ENCODE measurements at places on chromosomes 5 and 9. TPM values are rescaled to one million over a fixed set of nuclear protein-coding genes. Genes with fewer than 3 reads are reported as not detected.
A peak's percentile ranks its signal among the peaks of the same experiment; 100 is the strongest.

- DNase-seq = no peak
These were observed 27.7 kb upstream of the GGTA1 start for GRCh38 chr9:121527371-121527770.

The CREBRF gene
- 3.4 TPM for total RNA-seq

GRCh38 chr5:93929131-93929530 lies 187.7 kb upstream of the POU5F2 start:
- no peak for DNase-seq

DNA sequence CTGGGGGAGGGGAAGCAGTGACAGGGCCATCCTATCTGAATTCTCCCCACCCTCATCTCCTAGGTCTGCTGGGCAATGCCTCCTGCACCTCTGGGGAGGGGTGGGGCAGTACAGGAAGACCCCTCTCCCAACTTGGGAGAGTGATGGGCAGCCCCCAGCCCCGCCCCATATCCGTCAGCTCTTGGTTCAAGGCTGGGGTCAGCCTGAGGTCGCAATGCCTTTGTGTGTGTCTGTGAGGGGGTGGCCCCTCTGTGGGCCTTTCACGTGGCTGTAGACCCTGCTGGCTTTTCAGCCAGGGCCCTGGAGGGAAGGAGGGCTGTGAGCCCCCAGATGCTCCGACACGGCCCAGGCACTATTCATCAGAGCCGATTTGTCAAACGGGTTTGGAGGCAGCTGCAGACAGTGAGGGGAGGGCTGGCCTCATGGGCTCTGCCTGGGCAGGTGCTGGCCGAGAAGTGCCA lies 49.5 kb upstream of the RNU6ATAC start:
- no peak for DNase-seq

The S1PR3 gene
- total RNA-seq = 13.1 TPM

The PPP2R2B gene
- total RNA-seq = 5.0 TPM

GRCh38 chr9:32406046-32406445 lies 21.6 kb downstream of the ACO1 start:
- DNase-seq = no peak

- no peak for DNase-seq
These were observed 67.4 kb downstream of the KLF9 start for GRCh38 chr9:70347046-70347445.

GRCh38 chr9:102911185-102911584 lies 83.9 kb upstream of the CYLC2 start:
- no peak for DNase-seq

- peak; percentile 76 for DNase-seq
These were observed 4.5 kb upstream of the IL7R start for GRCh38 chr5:35852084-35852734.

- no peak for DNase-seq
These were observed 135.6 kb downstream of the ICE1 start for GRCh38 chr5:5558102-5558501.

DNA sequence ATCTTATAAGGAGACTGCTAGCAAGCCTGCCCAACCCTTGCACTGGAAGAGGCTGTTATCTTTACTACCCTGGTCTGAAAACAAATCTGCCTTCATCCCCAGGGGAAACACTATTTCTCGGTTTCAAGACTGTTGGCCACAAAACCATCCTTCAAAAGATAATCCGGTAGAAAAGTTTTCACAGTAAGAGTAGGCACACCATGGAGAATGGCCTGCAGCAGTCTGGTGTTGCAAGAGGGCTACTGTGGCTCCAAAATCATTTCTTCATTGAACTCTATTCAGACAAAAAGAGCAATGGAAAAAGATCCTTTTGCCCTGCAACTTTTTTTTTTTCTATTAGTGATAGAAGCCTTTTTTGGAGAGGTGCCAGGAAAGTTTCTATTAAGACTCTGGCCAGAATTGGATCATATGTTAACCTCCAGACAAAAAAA lies 163.9 kb downstream of the ARHGEF28 start:
- no peak for DNase-seq

The UGT3A1 gene
- not detected for total RNA-seq

The PCDHB15 gene
- total RNA-seq = 0.86 TPM

The CTXN3 gene
- not detected for total RNA-seq

- no peak for DNase-seq
These were observed 97.0 kb upstream of the ANKRD55 start for GRCh38 chr5:56330167-56330566.

DNA sequence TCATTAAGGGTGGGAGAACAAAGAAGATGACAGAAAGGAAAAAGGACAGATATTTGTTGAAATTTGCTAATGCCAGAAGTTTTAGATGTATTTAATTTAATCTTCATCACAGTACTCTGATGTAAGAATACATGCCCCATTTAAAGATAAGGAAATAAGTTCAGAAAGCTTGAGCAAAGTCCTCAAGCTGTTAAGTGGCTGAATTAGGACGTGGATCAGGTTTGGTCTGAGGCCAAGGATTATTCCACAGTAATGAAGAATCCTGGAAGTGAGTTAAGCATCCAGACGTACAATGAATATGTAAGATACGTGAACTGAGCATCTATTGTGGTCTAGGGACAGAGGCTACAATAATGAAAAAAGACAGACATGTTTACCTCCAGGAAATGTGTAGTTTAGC lies 671.3 kb downstream of the PRELID2 start:
- DNase-seq = no peak

DNA sequence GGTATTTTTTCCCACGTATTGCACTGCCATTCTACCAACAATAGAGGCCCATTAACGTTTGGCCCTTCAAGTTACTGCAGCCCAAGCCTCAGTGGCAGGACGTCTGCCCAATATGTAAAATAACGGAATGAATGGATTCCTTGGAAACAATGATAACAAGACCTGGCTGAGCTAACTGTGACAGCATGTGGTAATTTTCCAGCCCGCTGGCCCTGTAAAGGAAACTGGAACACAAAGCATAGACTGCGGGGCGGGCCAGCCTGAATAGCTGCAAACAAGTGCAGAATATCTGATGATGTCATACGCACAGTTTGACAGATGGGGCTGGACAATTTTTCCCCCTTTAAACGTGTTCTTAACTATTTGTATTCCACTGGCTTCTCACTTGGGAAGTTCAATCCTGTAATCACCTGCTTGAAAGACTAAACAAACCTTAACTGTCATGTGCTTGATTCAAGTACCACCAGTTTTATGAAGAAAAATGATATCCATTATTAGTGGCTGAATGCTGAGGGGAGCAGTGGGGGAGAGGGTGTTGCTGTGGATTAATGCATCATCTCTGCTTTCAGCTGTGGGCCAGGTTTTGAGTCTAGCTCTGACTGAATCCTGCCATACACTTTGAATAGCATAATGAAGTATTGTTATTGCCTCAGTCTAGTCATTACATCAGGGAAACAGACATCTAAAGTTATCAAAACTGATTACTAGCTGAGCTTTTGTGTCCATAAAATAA lies 323.9 kb downstream of the TMEM161B start:
- no peak for DNase-seq

DNA sequence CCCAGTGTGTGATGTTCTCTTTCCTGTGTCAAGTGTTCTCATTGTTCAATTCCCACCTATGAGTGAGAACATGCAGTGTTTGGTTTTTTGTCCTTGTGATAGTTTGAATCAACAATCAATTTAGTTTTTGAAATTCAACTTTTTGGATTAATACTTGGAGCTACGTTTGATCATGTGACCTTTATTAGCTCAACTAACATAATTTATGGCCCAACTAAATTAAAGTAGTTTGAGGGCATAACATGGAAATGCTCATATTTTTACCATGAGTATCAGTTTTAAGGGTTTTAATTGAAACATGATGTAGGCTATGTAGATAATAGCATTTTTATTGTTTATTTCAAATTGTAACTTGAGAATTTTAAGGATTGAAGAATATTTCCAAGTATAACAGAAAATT lies 168.0 kb downstream of the CCDC171 start:
- no peak for DNase-seq

DNA sequence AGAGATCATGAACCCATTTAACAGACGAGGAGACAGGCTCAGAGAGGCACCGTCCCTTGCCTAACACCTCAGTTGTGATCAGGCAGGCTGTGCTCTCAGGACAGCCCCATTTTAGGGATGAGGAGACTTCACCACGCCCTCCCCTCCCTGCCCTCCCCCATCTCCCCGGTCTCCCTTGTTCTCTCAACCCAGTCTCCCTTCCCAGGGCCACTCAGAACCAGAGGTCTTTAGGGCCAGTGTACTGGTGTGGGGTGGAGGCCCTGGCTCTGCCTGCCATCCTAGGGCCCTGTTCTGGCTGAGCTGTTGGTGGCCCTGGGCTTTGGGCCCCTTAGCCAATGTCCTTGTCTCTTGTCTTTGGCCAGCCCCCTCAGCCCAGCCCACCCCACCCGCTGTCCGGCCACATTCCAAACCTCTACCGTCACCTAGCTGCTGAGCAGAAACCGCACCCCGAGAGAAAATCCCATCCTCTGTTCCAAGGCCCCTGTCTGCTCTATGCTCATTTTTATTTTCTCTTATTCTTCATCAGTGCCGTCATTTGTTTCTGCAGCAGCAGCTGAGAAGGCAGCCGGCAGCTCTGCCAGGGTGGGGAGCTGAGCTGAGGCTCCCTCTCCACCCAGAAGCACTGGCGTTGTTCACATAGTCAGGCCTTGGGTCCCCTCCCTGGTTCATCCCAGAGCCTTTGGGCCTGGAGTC lies 33.9 kb downstream of the OLFML2A start:
- DNase-seq = peak; percentile 96
